ENCODE measurements at places on chromosomes 11 and 22.

GRCh38 chr11:29634244-29634643 is 382.6 kb downstream of the KCNA4 start:
- DNase-seq = no peak

- no peak for DNase-seq
These were observed 226.8 kb downstream of the BLID start for GRCh38 chr11:121889186-121889585.

DNA sequence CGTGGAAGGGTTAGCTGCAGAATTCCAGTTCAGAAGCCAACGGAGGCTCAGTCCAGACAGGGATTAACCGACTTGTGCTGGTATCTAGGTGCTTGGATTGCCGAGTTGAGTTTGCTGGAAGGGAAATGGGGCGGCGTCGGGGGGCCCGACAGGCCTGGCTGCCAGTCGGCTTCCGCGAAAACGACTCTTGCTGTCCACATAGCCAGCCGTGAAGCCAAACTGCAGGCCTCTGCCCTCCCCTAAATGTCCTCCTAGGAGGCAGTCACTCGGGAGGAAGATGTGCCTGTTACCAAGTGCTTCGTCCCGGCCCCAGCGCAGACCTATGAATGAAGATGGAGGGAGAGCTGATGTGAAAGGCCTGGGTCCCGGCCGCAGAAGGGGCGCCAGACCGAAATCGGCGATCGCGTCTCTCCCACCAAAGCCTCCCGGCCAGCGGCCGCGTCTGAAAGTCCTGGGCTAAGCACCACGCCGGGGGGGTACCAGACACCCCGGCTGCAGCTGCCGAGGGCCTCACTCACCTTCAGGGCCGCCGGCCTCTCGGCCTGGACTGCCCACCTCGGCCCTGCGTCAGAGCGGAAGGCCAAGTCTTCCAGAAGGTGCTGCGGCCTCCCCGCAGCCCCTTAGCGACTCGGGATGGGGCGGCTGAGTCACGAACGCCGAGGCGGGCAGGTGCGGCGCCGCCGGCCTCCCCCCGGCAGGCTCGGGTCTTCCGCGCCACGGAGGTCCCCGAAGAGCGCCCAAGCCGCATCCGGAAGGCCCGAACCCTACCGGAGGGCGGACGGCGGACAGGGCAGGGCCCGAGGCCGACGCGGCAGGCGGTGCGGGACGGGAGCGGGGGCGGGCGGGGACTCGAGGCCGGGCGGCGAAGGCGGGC is 7.5 kb downstream of the DPAGT1 start:
- peak; percentile 44 for DNase-seq

GRCh38 chr11:31887180-31887579 is 76.1 kb upstream of the PAX6 start:
- no peak for DNase-seq

DNA sequence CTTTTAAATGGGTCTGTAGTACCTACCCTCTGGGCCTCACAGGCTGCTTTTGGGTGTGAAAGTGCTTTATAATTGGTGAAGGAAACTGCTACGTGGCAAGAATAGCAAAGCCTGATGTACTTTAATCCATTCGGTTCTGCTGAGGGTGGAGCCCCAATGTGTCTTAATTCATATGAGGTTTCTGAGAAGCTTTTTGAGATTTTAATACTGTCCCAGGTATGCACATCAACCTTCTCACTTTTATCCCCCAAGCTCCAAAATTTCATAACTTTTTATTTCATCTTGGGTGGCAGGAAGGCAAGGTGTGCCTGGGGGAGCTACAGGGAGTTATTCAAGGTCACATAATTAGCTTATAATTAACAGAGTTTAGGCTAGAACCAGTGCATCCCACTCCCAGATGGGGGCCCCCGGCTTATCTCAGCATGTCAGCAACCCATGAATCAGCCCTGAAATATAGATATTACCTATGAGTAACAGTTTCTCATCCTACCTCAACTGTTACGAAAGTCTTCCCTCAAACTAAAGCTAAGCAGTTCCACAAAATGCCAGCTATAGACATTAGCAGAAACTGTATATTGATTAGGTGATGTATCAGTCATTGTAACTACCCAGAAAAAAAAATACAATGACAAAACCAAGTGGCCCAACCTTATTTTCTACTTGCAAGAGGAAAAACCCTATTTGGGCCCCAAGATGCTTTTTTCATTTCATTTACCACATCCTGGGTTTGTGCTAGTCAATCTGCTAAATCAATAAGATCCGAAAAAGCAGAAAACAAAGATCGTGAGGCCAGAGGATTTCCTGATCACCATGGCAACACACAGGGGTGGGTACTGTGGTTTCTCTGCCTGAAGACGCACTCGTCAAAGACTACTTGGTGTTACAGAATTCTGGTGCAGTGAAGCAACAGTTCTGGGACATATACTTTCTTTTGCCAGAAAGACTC is 26.7 kb downstream of the CD44 start:
- DNase-seq = no peak

- no peak for DNase-seq
These were observed 83.5 kb downstream of the BDNF start for GRCh38 chr11:27616711-27617110.

DNA sequence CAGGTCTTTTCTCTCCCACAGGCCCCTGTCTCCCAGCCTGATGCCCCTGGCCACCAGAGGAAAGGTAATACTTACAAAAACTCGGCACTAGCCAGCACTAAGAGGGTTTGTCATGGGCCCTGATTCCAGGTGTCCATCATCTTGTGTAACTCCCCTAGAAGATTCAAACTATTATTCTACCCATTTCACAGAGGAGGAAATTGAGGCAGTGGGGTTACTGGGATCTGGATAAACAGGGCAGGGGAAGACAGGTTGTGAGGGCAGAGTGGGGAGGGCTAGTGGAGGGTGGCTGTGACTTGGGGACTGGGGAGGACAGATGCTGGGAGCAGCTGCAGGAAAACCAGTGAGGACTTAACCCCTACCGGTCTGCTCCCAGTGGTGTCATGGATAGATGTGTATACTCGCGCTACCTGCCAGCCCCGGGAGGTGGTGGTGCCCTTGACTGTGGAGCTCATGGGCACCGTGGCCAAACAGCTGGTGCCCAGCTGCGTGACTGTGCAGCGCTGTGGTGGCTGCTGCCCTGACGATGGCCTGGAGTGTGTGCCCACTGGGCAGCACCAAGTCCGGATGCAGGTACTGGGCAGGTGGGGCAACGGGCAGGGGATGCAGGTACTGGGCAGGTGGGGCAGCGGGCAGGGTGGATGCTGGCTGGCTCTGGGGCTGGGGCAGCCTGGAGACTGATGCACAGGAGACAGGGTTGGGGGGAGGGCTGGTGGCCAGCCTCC is 1.2 kb downstream of the VEGFB start:
- no peak for DNase-seq

DNA sequence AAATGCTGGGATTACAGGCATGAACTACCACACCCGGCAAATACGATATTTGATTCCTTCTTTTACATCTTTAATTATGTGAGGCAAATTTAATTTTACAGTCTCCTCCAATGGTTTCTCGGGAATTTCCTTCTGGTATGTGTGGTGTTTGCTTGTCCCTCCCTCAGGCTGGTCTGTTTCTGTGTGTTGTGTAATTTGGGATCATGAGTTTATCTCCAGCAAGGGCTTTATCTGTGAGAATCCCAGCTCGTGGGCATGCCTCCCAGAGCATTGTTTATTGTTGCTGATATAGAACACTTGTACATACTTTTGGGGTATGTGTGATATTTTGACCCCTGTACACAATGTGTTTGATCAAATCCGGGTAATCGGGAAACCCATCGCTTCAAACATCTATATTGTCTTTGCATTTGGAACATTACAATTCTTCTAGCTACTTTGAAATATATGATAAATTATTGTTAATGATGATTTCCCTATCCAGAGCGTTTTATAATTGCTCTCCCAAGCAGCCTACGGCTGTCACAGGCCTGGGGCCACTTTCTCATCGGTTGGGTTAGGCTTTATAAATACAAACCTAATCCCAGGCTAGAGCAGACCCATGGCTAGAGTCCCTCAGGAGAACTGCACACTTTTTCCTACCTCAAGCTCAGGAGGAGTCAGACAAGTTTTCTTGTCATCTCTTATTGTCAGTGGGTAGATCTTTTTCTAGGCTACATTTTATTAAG is 15.0 kb upstream of the PRR5 start:
- DNase-seq = peak; percentile 91

- DNase-seq = no peak
These were observed 37.5 kb upstream of the TCF20 start for GRCh38 chr22:42307806-42308563.

GRCh38 chr11:10488934-10489691 is 34.0 kb downstream of the AMPD3 start:
- no peak for DNase-seq

DNA sequence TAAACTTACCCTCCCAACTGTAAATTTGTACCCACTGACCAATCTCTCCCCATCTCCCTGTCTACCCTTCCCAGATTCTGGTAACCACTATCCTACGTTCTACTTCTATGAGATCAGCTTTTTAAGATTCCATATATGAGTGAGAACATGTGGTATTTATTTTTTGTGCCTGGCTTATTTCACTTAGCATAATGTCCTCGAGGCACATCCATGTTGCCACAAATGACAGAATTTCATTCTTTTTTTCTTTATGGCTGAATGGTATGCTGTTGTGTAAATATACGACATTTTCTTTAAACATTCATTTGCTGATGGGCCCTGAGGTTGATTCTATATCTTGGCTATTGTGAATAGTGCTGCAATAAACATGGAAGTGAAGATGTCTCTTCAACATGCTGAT is 74.7 kb upstream of the RRM1 start:
- DNase-seq = no peak
